Hematopoietic multipotent progenitor cell treated with erythropoietin and hydrocortisone succinate and interleukin-3 and kit ligand, for 8 days (in vitro differentiated cells): ENCODE measurements at places on chromosomes 4 and X.

GRCh38 chrX:9846631-9847030 lies 60.4 kb downstream of the SHROOM2 start:
- no peak for DNase-seq

DNA sequence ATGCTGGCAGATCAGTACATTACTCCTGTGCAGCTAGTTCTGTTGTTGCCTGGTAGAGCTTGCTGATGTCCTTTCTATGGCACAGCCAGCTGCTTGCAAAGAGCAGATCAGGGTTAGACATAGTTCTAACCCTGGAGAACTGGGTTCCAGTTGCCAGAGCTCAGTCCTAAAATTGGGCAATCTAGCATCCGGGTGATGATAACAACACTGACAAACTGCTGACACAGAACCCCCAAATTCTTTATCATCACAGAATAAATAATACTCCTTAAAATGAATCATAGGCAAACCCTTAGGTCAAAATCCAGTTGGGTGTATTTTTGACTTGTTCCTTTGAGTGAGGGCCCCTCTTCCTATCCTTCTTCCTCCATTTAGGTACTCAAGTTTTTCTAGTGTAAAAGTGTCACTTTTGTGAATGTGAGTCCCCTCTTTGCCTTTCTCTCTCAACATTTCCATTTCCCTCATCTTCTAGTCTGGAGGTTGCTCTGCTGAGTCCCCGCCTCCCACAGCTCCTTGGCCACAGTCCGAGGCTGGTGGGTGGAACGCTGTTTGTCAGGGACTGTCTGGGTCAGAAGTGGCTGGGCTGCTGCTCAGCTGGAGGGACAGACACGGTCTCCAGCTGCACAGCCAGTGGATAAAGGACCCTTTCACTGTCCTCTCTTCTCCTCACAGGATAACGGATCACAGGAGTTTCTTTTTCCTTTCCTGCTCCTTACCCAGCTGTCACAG lies 93.6 kb upstream of the RASGEF1B start:
- no peak for DNase-seq

DNA sequence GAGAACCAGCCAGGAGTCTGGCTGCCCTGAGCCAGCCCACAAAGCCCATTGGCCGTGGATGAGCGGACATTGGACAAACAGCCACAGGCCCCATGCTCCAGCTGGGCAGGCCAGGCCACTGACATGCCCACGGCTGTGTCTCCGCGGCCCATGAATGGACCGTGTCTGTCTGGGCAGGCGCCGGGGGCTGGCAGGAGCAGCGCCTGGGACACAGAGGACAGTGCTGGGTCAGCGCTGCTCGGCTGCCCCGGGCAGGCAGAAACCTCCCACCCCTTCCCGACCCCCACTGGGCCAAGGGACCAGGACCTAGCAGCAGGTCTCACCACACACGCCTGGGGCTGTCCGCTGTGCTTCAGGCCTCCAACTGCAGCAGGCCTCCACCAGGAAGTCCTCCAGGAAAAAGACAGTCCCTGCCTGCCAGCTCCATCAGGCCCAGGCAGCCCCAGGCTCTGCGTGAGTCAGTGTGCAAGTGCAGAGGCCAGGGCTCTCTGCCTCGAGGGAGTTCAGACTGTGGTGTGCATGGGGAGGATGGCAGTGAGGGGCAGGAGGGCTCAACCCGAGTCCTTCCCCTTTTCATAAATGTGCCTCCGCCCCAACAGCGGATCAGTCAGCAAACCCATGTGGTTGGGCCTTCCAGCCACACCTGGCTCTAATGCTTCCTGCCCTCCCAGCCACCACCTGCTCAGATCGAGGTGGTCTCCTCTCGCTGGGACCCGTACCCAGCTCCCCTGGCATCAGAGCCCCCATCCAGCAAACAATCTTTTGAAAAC lies 17.2 kb upstream of the FGFR3 start:
- no peak for DNase-seq

GRCh38 chrX:124435616-124436015 lies 89.3 kb downstream of the SH2D1A start:
- no peak for DNase-seq

- DNase-seq = no peak
Observed at GRCh38 chr4:152516156-152516555, 19.7 kb downstream of the FBXW7 start.

DNA sequence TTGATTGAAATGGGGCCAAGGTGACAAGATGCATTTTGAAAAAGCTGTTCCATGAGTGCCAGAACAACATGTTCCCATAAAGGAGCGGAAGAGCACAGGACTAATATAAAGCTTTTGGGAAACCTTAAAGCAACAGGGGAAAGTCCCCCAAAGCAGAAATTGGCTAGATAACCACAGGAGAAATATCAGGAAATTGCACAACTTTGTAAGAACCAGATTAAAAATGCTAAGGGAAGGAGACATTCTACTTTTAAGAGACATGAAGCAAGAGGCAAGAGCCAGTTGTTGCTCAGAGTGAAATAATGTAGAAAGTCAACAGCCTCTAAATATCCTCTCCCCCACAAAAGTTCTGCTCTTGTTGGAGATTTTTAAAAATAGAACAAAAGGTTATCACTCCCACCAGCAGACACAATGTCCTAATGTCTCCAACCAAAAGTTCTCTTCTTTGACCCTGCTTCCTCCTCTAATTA lies 85.2 kb upstream of the LNX1 start:
- DNase-seq = no peak

DNA sequence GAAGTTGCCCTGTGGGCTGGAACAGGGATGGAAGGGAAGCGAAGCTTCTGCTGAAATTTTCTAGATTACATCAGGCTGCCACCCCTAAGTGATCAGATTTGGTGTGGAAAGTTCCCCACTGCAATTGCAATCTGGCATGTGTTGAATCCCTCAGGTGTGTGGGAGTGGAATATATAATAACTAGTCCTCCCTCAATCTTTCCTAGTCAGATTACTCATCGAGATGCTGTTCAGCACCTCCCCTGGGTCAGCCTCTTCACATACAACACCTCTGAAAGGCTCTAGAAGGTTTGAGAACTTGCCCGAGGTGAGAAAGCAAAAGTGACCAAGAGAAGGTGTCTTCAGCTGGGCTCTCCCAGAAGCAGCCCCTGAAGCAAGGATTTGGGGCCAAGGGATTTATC lies 336.8 kb downstream of the BCOR start:
- DNase-seq = no peak

- no peak for DNase-seq
Observed at GRCh38 chr4:125070861-125071260, 243.9 kb upstream of the FAT4 start.

GRCh38 chr4:65646136-65646535 lies 24.2 kb downstream of the EPHA5 start:
- DNase-seq = no peak

GRCh38 chr4:112348488-112349158 lies 51.5 kb downstream of the ALPK1 start:
- DNase-seq = no peak

GRCh38 chrX:95071052-95071451 lies 1397.0 kb downstream of the FAM133A start:
- no peak for DNase-seq

GRCh38 chrX:36241397-36241796 lies 321.9 kb downstream of the CFAP47 start:
- no peak for DNase-seq

- DNase-seq = peak; percentile 1
Observed at GRCh38 chrX:133985164-133985966, at the start of gene GPC3. GPC3 (minus strand) TSS chrX:133985594.

DNA sequence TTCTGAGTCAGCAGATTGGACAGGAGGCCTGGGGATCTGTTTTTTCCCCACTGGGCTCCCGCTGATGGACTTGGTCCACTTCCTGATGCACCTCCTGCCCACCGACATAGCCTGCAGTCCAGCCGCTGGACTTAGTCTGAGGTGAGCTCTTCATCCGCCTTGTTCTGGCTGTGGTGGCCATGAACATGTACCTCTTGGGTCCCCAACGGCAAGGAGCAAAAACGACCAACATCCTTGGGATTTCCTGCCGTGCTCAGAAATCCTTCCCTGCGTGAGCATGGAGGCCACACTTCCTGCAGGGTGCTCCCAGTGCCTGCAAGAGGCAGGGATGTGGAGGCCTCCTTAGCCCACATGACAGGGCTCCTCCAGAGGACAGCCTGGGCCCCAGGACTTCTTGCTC lies 76.8 kb downstream of the CRMP1 start:
- no peak for DNase-seq

DNA sequence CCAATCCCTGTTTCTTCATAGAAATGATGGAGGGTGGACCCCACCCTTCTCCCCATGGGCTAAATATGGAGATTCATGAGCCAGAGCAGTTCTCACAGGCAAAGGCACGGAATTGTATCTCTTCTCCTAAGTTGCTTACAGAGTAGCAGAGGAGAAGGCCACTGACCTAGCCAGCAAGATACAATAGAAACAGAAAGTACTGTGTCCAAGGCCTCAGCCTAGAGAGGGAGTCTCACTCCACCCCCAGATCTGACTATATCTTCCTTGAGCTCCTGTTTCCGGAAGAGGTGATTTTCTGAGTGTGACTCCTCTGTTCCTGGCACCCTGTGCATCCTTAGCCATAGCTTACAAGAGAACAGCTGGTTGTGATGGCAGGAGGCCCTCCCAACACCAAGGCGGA lies at the start of gene FATE1:
Gene FATE1, plus strand, starts transcription at position 284 of the 400 bp plus-strand sequence. Its CDS starts 85 bp downstream, at position 369.
- DNase-seq = no peak
